Cortex of kidney (tissue), 1 donor: ENCODE measurements at places on chromosomes 5 and 9.

GRCh38 chr5:169956756-169957155 lies 23.5 kb downstream of the INSYN2B start:
- no peak for DNase-seq

DNA sequence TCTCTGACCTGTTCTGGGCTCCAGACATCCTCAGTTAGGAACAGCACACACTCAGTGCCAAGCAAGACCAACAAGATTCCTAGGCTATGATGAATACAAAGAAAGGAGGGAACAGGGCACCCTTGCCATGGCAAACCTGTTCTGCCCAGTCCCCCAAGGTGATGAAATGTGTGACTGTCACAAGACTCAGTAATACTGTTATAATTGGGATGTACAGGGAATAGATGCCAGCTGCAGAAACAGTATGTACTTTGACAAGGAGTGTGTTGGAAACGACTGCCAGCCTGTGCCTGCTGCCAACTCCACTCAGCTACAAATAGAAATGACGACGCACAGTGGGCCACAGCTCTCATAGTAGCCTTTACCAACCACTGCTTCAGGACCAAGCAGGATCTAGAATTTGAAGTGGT lies 453.0 kb downstream of the EFNA5 start:
- DNase-seq: no peak

- DNase-seq: no peak
Observed at GRCh38 chr5:175842951-175843793, 28.2 kb upstream of the CPLX2 start.

GRCh38 chr9:97930972-97931371 lies 7.0 kb downstream of the HEMGN start:
- DNase-seq: no peak

- no peak for DNase-seq
Observed at GRCh38 chr9:33914887-33915628, 98.1 kb downstream of the UBE2R2 start.

GRCh38 chr5:9519537-9519936 lies 26.3 kb downstream of the SEMA5A start:
- DNase-seq: no peak

DNA sequence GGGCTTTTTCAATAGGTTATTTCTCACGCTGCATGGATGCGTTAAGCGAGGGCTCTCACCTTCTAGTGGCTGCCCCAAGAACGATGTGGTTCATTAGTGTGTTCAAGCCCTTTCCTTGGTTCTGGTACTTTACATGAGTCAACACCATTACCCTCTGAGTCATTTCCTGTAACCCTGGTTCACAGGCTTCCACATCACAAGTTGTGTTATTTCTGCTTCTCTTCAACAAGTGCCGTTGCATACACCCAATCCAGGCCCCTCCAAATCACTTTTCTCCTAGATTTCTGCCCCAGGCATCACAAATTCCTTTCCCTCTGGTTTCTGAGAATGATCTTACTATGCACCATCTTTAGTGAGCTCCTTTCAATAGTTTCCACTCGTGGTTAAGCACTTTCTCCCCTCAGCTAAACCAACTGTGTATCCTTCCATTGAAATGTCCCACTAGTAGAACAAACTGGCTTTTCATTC lies 69.5 kb upstream of the RAD23B start:
- no peak for DNase-seq

DNA sequence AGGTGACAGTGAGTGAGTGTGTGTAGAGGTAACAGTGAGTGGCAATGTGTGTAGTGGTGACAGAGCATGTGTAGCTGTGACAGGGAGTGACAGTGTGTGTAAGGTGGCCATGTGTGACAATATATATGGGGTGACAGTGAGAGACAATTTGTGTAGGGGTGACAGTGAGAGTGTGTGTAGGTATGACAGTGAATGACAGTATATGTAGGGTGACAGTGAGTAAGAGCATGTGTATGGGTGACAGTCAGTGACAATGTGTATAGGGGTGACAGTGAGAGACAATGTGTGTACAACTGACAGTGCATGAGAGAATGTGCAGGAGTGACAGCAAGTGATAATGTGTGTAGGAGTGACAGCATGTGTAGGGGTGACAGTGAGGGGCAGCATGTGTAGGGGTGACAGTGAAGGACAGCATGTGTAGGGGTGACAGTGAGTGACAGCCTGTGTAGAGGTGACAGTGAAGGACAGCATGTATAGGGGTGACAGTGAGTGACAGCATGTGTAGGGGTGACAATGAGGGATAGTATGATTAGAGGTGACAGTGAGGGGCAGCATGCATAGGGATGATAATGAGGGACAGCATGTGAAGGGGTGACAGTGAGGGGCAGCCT lies 10.1 kb upstream of the GAPT start:
- DNase-seq: no peak

DNA sequence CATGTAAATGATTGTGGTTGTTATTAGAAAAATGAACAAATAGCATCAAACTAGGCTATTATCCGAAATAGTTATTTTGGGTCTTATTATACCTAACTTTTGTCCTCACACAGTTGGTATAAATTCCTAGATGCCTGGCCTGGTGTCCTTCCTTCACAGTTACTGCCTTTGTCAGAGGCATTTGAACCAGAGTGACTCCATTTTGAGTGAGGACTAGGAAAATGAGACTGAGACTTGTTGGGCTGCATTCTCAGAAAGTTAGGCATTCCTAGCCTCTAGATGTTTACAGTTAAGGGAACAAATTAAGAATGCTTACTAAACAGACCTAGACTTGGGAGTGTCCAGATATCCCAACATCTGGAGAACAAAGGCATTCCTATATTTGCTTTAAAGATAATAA lies 283.5 kb upstream of the C9orf72 start:
- no peak for DNase-seq

- no peak for DNase-seq
Observed at GRCh38 chr5:74336297-74336696, 304.2 kb downstream of the ENC1 start.

DNA sequence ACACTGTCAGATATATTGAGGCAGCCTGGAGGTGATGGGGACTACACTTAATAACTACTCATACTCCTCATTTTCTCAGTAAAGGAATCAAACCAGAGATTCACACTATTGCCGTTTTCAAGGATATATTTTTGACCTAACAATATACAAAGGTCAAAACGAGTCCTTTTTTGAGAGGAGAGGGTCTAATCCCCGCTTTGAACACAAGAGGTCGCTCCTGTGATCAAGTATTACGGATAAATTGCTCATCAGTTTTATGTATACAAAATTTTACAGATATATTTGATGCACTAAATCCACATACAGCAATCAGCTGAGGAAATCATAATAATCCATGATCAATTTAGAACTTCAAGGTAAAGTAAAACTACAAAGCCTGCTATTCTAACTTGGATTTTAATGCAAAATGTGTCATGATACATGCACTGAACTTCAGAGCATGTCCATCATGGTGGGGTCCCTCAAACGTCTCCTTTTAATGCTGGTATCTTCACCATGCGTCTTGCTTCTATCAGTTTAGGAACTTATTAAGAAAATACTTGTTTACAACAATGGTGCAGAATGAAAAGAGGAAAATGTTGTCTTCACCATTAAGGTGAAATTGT lies 2.5 kb upstream of the ISL1 start:
- DNase-seq: no peak

DNA sequence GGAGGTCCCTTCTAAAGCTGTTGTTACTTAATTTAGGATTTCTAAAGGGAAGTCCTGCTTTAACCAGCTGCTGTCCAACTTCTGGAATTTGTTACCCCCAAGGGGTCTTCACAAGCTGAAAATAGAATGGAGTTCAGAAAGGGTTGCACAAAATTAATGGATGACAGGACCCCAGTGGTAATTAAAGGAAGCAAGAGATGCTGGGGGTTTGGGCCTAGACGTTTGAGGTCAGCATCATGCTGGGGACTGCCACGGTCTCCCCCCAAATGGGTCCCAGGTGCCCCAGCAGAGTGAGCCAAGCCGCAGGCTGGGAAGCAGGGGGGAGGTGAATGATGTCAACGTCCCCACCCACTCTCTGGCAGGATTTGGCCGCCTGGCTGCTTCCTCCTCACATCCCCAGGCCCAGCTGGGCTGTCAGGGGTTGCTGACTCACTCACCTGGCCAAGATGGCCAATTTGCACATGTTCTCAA lies 97.5 kb upstream of the ARAP3 start:
- no peak for DNase-seq

DNA sequence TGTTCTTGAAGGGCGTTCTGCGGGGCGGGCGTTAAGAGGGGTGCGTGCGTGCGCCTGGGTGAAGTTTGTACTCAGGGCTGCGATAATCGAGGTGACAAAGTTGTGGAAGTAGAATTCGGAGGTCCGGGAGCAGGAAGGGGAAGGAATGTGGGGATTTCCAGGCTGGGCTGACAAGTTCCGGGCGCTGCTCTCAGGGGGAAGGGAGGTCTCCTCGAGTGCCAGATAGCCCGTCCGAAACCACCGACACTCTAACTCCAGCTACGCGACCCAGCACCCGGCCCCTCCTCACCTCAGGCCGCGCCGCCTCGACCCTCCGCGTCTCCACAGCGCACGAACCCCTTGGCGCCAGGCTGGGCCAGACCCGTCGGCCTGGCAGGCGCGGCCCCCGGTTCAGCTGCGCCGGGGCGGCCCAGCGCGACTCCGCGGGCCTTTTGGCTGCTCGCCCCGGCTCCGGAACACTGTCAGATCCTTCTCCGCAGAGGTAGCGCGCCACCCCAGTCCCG lies at the start of gene IL6ST:
Gene IL6ST (minus strand): TSS at position 469 of the 503 bp plus-strand sequence. CDS start 18,685 bp downstream, outside the sequence.
- no peak for DNase-seq

DNA sequence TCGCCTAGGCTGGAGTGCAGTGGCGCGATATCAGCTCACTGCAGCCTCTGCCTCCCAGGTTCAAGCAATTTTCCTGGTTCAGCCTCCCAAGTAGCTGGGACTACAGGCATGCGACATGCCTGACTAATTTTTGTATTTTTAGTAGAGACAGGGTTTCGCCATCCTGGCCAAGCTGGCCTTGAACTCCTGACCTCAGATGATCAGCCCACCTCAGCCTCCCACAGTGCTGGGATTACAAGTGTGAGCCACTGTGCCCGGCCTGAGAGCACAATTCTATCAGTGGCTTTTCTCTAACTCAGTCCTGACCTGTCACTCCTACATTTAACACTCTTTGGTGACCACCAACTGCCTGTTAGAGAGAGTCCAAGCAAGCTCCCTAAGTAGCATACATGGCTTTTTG lies 82.7 kb upstream of the SPOCK1 start:
- DNase-seq: no peak

GRCh38 chr9:124222918-124223720 lies 34.6 kb upstream of the NEK6 start:
- DNase-seq: no peak

GRCh38 chr9:127404631-127405030 lies 7.7 kb downstream of the SLC2A8 start:
- no peak for DNase-seq

DNA sequence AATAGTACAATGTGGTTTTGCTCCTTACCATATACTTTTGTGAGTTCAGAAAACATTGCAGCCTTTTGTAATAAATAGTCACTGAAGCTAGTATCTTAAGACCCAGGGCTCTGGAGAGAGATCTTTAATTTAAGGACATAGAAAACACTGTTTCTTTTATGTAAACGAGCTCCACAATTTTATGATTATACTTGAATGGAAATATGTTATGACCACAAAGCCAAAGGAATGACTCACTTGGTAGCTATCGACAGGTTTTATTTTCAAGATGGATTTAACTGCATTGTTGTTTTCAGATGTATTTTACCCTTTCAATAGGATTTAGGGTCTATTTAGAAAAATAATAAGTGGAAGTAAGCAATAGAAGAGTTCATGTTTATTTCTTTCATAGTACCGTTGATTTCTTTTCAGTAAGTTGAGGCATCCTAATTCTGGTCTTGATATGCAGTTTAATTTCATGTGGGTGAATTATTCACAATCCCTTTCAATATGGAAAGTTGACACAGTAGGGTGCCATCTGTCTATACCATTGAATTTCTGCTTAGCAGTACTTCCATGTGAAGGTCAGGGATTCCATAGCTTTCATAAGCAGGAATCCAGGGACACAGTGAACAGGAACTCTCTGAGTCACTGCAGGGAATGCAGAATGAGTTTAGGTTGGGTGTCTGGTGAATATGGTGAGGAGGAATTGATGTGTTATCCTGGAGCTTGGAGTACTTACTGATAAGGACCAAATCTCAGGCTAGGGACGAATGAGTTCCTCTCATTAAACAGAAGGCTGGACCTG lies 157.6 kb downstream of the CD180 start:
- no peak for DNase-seq

DNA sequence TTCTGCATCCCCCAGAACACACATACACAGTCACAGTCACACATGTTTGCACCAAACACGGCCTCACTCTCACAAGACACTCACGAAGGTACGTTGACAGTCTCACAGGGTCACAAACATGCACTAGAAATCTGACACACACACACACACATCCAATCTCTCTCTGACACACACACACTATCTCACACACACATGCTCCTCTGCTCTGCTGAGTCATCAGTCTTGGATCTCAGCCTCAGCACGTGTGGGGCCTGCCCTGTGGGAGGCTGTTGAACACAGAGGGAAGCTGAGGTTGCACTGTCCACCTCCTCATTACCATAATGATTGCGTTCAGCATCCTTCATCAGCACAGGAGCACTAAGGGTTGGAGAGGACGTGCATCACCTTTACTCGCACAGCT lies 188.8 kb downstream of the MTRR start:
- DNase-seq: no peak

- DNase-seq: no peak
Observed at GRCh38 chr5:94337617-94338016, 280.8 kb downstream of the KIAA0825 start.

GRCh38 chr5:179166886-179167841 lies 107.0 kb downstream of the ZNF354C start:
- no peak for DNase-seq

- no peak for DNase-seq
Observed at GRCh38 chr5:36436306-36436705, 134.6 kb upstream of the RANBP3L start.

DNA sequence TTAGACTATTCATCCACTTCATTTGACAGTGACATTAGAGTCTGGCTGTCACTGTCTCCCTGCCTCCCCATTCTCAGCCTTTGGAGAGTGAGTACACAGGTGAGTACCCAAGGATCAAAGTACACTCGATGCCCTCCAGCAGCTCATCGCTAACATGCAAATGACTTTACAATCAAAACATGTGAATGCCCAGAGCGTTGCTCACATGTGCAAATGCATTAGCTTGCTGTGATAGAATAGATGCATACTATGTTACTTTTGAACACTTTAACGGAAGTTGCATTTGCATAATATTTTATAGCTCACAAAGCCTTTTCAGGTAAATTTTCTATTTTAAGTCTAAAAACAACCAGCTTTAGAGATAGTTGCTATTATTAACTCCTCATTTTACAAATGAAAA lies 107.6 kb downstream of the SYK start:
- DNase-seq: no peak

GRCh38 chr5:181161534-181162175 lies 14.3 kb downstream of the OR2V2 start:
- DNase-seq: no peak

DNA sequence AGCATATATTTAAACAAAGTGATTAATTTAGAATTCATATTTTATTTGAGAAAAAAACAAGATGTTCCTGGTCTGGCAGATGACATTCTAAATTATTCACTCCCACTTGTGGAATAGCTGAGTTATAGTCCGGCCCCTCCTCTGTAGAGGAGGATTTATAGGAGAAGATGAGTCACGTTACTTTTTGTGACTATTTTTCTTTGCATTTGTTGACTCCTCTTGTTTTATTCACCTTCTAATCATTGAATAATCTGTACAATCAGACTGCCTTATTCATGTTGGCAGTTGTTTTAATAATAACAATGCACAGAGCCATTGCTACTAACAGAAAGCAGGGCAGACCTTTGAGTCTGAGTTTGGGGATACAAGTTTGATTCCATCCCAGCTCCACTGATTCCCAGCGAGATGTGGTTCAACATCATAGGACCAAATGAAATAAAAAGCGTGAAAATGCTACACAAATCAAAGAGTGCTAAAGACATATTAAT lies 23.2 kb downstream of the DOCK8 start:
- DNase-seq: no peak
